RCC 7860 (cell line): ENCODE measurements at places on chromosomes 3 and 15.

- DNase-seq = peak; percentile 12
These were observed 646.0 kb downstream of the TUSC7 start for GRCh38 chr3:117355566-117355965.

GRCh38 chr3:3110299-3110630 lies at the start of gene IL5RA:
IL5RA (minus strand) TSS chr3:3110374; CDS start chr3:3104984, 5,390 bp downstream.
- DNase-seq = no peak

GRCh38 chr15:72050700-72051099 lies 67.2 kb downstream of the MYO9A start:
- no peak for DNase-seq

DNA sequence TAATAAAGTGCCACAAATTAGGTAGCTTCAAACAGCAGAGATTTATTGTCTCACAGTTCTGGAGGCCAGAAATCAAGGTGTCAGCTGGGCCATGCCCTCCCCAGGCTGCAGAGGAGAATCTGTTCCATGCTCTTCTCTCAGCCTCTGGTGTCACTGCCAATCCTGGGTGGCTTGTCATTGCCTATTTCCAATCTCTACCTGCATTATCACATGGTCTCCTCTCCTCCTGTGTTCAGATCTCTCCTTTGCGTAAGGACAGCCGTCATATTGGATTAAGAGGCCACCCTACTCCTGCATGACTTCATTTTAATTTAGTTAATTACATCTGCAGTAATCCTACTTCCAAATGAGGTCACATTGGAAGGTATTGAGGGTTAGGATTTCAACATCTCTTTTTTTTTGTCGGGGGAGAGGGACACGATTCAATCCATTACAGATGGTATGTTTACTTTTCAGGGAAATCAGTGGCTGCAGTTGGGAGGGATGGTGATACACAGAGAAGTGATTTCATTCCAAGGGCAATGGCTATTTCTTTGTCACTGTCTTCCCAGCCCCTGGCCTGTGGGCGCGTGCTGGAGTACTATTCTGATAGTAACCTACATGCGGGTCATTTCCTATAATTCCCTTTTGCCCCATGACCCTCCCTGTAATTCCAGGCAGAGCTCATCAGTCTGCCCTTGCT lies 169.4 kb downstream of the MINAR1 start:
- no peak for DNase-seq

DNA sequence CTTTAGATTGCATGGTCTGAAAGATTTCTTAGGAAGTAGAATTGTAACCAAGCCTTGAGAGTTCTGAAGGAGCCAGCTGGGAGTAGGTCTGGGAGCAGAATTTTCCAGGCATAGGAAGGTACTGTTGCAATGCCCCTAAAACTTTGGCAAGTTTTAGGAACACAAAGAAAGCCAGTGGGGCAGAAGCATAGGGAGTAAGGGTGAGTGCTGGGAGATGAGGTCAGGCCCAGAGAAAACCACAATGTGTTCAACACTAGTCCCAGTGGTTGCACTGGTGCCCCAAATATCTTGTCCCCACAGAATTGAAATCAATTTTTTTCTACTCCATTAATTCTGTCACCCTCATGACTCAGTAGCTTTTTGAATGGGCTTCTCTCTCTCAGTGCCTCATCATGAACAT lies 120.7 kb upstream of the GALNT15 start:
- no peak for DNase-seq

GRCh38 chr15:36881516-36881915 lies 218.8 kb downstream of the MEIS2 start:
- DNase-seq = no peak

GRCh38 chr3:142796823-142797222 lies 73.0 kb downstream of the TRPC1 start:
- no peak for DNase-seq

DNA sequence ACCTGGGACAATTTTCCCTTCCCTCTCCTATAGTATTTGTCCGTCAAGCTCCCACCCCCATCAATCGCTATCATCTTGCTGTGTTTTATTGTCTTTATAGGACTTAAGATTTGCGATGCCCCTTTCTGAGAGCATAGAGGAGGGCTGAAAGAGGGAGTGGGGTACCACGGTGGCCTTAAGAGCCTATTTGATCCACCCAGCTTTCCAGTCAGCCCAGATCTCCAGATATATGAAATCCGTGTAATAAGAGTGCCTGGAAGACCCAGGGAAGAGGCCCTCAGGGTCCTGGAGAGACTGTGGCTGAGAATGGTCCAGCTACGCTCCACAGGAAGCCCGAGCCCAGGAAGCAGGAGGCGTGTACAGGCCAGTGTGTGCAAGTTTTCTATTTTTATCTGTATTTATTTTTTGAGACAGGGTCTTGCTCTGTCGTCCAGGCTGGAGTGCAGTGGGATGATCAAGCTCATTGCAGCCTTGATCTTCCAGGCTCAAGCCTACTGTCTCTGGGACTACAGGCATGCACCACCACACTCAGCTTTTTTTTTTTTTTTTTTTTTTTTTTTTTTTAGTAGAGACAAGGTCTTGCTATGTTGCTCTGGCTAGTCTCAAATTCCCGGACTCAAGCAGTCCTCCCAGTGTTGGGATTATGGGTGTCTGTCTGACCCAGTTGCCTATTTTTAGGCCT lies 964 bp upstream of the NCKIPSD start:
- DNase-seq = no peak

DNA sequence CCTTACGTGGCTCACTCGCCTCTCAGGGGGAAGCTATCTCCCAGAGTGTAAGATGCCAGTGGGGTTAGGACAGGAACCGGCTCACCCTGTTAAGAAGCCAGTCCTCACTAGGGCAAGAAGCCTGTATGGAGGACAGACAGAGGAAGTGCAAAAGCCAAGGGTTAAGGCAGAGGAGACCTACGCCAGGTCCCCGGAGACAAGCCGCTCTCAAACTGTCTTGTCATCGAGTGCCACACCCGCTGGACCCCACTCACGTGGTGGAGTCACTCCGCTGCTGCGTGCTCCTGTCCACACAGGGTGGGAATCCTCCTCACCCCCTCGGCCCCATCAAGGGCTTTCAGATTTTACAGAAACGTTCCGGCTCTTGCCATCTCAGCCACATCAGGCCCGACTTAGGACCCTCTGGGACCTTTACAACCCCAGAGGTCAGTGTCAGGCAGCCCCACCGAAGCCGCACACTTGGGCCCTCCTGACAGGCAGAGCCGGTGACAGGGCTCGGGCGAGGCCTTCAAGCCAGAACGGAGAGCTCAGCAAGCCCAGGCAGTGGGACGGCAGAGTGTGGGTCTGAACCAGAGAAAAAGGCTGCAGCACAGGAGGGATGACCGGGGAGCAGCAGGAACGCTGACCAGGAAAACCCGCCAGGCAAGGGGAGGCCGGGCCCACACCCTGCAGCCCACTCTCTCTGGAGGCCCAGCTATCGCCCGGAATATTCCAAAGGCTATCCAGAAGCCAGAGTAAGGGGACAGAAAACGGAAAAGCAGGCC lies 61.7 kb downstream of the XXYLT1 start:
- DNase-seq = no peak

GRCh38 chr15:81268340-81268739 lies 55.6 kb downstream of the STARD5 start:
- DNase-seq = no peak

GRCh38 chr15:89912145-89912673 lies 543 bp downstream of the ARPIN start:
- DNase-seq = no peak

GRCh38 chr3:123349566-123350435 lies 99.1 kb downstream of the ADCY5 start:
- DNase-seq = no peak

DNA sequence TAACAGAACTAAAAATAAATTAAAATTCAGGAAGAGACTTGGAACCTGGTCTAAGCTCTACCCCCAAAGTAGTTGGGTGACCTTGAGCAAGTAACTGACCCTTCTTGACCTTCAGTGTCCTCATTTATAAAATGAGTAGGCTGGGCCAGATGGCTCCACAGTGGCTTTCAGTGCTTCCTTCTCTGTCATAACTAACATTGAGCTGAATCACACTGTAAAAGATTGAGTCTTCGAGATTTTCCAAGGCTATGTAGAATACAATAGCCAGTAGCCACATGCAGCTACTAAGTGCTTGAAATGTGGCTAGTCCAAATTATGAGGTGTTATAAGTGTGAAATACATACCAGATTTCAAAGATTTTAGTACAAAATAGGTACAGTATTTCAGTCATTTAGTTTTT lies 313.3 kb downstream of the MECOM start:
- DNase-seq = no peak

GRCh38 chr15:65217526-65218482 lies 6.5 kb upstream of the CILP start:
- no peak for DNase-seq

GRCh38 chr15:83657549-83657948 lies 3.6 kb downstream of the ADAMTSL3 start:
- no peak for DNase-seq

DNA sequence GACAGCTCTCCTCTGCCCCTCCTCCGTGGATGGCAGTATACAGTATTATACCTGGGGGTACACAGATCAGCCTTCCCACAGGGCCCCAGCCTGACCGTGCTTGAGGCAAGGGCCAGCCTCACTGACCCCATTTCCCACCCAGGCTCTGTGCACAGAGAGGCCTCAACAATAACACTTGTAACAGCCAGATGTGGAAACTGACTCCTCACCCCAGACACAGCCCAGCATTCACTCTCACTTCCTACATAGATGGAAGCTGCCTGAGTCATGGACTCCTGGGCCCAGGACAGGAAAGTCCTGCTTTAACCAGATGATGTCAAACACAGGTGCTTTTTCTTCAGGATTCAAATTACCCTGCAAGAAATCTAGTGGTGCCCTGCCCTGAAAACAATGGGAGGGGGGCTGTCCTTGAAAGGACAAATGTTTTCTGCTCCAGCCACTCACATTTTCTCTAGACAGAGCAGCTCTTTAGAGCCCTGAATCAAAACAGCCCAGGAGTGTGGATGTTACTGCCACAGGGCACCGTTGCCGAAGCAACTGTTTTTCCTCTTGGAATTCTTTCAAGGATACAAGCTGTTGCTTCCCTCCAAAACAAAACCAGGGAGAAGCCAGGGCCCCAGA lies 16.4 kb downstream of the CCDC12 start:
- no peak for DNase-seq

DNA sequence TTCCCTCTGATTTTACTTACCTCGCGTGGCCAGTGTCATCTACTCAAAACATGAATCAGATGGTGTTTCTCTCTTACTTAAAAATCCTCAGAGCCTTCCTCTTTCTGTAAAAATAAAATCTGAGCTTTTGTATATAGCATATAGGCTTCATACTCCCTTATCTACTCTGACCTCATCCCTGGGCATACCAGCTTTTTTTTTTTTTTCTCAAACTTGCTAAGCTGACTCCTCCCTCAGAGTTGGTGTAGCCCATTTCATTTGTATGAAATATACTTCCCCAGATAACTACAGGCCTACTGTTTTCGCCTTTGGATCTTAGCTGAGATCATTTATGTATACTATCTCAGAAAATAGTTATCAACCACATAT lies 648.9 kb upstream of the ALCAM start:
- DNase-seq = no peak

- no peak for DNase-seq
These were observed 146.1 kb downstream of the DPH6 start for GRCh38 chr15:35399901-35400300.

- DNase-seq = no peak
These were observed 263.8 kb downstream of the ZBBX start for GRCh38 chr3:167116120-167116922.

- DNase-seq = peak; percentile 59
These were observed 346.9 kb downstream of the NLGN1 start for GRCh38 chr3:173744479-173744878.

GRCh38 chr3:27533261-27533607 lies 49.0 kb upstream of the SLC4A7 start:
- DNase-seq = no peak

GRCh38 chr15:33698126-33698525 lies 270.2 kb upstream of the CHRM5 start:
- DNase-seq = no peak

- no peak for DNase-seq
These were observed 12.4 kb downstream of the RTP2 start for GRCh38 chr3:187689984-187690383.

- no peak for DNase-seq
These were observed 74.3 kb downstream of the LIPC start for GRCh38 chr15:58506064-58506490.
